ENCODE measurements at places on chromosomes 1 and 21. TPM values are rescaled to one million over a fixed set of nuclear protein-coding genes. Genes with fewer than 3 reads are reported as not detected.

LYPLAL1 gene
- 56.7 TPM for total RNA-seq

NDC1 gene
- total RNA-seq = 47.7 TPM

CHRM3 gene
- not detected for total RNA-seq

C1QA gene
- not detected for total RNA-seq

EPS8L3 gene
- total RNA-seq = not detected

CLIC6 gene
- total RNA-seq = 0.25 TPM

F3 gene
- 16.9 TPM for total RNA-seq

CLCA1 gene
- total RNA-seq = under 0.01 TPM

IFNLR1 gene
- total RNA-seq = not detected

SLC45A1 gene
- 1.5 TPM for total RNA-seq

KCND3 gene
- total RNA-seq = 0.25 TPM

BTBD19 gene
- 12.0 TPM for total RNA-seq

PDZK1 gene
- total RNA-seq = 0.50 TPM

LUZP1 gene
- 17.0 TPM for total RNA-seq

ADAM30 gene
- not detected for total RNA-seq

HSD3B1 gene
- total RNA-seq = not detected

NEXN gene
- 13.5 TPM for total RNA-seq

AK5 gene
- 49.5 TPM for total RNA-seq

PGLYRP4 gene
- total RNA-seq = not detected

COG2 gene
- 19.8 TPM for total RNA-seq

CZIB gene
- total RNA-seq = 50.9 TPM

SLC9C2 gene
- total RNA-seq = not detected

CLCA4 gene
- not detected for total RNA-seq

LRRC38 gene
- total RNA-seq = 0.50 TPM

PGLYRP3 gene
- total RNA-seq = not detected

LCE1E gene
- not detected for total RNA-seq

FRRS1 gene
- 54.1 TPM for total RNA-seq

DISP3 gene
- total RNA-seq = under 0.01 TPM

SYNJ1 gene
- total RNA-seq = 5.9 TPM

PLCH2 gene
- 0.11 TPM for total RNA-seq

TNFSF18 gene
- total RNA-seq = 0.22 TPM

FAM163A gene
- not detected for total RNA-seq

LCE1F gene
- total RNA-seq = not detected

CCDC27 gene
- total RNA-seq = not detected

KLF17 gene
- under 0.01 TPM for total RNA-seq

TCHH gene
- not detected for total RNA-seq

ACTN2 gene
- total RNA-seq = under 0.01 TPM

AMY1A gene
- total RNA-seq = not detected

ZNF669 gene
- total RNA-seq = 11.2 TPM

KIF21B gene
- 0.37 TPM for total RNA-seq

MYOC gene
- total RNA-seq = 0.25 TPM

MASP2 gene
- not detected for total RNA-seq

LCE4A gene
- total RNA-seq = not detected

HS2ST1 gene
- total RNA-seq = 29.2 TPM

FCRL4 gene
- not detected for total RNA-seq

GPR25 gene
- total RNA-seq = not detected

CELSR2 gene
- total RNA-seq = 3.4 TPM

DVL1 gene
- total RNA-seq = 133 TPM

SYT11 gene
- 40.4 TPM for total RNA-seq

RPS8 gene
- 2,006 TPM for total RNA-seq

HCRTR1 gene
- not detected for total RNA-seq

KRTAP10-1 gene
- total RNA-seq = not detected

APOBEC4 gene
- total RNA-seq = not detected

TSPAN2 gene
- total RNA-seq = 1.7 TPM

KRTAP22-2 gene
- not detected for total RNA-seq

PIGR gene
- total RNA-seq = not detected

SLC30A10 gene
- not detected for total RNA-seq

LAMB3 gene
- total RNA-seq = 8.7 TPM

All from uterine smooth muscle cell (primary cell).